ENCODE measurements at places on chromosomes 1 and 21. TPM values are rescaled to one million over a fixed set of nuclear protein-coding genes. Genes with fewer than 3 reads are reported as not detected.

Gene FCRLB
- 0.20 TPM for total RNA-seq

Gene MMEL1
- total RNA-seq = not detected

Gene NHLH1
- not detected for total RNA-seq

Gene OR2G6
- not detected for total RNA-seq

Gene PTPRF
- 7.4 TPM for total RNA-seq

Gene SNRPE
- 31.0 TPM for total RNA-seq

Gene RPTN
- not detected for total RNA-seq

Gene SERTAD4
- 6.5 TPM for total RNA-seq

Gene S100A8
- total RNA-seq = 19.1 TPM

Gene SPATA45
- not detected for total RNA-seq

Gene ZNF593OS
- not detected for total RNA-seq

Gene PDZK1IP1
- 3.1 TPM for total RNA-seq

Gene IL22RA1
- total RNA-seq = 0.24 TPM

Gene ITLN1
- total RNA-seq = 1,064 TPM

Gene EXO1
- not detected for total RNA-seq

Measured in right atrium auricular region (tissue), 2 donors.